Left hindlimb (tissue), 1 donor: ENCODE measurements at places on chromosomes 4 and X.

DNA sequence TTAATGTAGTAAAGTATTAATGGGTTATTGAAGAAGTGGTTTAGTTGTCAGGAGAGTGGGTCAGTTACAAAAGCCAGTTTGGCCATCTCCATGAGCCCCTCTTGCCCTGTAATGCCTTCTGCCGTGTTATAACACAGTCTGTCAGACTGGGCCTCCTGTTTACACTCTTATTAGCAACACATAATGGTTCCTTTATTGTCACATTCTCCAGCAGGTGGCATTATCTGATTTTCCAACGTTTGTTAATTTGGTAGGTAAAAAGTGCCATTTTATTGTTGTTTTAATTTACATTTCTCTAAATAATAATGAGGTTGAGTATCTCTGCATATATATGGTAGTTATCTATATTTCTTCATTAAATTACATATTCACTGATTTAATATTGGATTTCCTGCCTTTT is 560.8 kb downstream of the FGF13 start:
- DNase-seq: no peak

DNA sequence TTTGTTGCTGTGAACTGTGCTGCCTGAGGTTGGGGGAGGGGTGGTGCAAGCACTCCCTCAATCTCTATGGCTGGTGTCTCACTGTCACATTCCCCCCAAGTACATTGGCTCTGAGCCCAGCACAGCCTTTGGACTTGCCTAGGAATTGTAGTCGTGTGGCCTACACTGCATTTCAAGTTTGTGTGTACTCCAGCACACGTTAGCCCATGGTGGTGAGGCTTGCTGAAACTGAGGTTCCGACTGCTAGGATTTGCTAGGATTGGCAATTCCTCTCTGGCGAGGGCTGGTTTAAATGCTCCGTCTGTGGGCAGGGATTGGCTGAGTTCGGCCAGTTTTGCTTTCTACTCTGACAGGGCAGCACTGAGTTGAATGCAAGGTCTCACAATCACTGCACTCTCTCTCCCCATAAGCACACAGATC is 121.7 kb upstream of the CXXC4 start:
- DNase-seq: no peak

DNA sequence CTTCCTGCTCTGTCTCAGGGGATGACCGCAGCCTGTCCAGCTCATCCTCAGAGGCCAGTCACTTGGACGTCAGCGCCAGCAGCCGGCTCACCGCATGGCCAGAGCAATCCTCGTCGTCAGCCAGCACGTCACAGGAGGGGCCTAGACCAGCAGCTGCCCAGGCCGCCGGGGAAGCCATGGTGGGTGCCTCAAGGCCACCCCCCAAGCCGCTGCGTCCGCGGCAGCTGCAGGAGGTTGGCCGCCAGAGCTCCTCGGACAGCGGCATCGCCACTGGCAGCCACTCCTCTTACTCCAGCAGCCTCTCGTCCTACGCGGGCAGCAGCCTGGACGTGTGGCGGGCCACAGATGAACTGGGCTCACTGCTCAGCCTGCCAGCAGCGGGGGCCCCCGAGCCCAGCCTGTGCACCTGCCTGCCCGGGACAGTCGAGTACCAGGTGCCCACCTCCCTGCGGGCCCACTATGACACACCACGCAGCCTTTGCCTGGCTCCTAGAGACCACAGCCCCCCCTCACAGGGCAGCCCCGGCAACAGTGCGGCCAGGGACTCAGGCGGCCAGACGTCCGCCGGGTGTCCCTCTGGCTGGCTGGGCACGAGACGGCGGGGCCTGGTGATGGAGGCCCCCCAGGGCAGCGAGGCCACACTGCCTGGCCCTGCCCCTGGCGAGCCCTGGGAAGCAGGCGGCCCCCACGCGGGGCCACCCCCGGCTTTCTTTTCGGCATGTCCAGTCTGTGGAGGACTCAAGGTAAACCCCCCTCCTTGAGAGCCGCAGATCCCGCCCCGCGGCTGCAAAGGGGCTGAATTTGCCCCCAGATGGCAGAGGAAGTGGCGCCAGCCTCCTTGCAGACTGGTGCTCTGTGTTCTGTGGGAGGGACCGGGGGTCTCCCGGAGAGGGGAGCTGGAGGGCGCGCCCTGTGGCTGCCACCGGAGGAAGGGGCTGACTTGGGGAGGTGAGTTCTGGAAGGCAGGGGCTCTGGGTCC is 29.9 kb downstream of the DOK7 start:
- DNase-seq: no peak

GRCh38 chrX:108347800-108348199 is 90.4 kb downstream of the COL4A6 start:
- no peak for DNase-seq

- DNase-seq: peak; percentile 38
Observed at GRCh38 chrX:133983974-133984845, 1.2 kb downstream of the GPC3 start.

GRCh38 chrX:74923942-74924448 is 1.3 kb downstream of the NEXMIF start:
- peak; percentile 30 for DNase-seq

DNA sequence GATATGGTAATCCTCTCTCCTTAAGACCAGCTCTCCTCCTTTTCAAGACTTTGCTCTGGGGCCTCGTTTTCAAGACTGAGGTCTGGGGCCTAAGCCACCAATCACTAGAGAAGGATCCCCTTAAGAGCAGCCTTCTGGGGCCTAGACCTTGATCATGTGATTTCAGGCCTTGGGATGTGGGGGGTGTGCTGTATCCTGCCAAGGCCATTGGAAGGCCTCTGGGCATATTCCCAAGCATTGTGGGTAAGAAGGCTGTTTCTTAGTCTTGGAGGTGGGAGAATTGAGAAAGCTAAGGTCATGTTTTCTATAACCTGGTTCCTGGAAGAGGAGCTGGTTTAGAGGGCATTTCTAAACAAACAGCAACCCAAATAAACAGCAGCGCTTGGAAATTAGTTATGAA is 12.1 kb downstream of the TMEM164 start:
- DNase-seq: no peak

GRCh38 chrX:27241981-27242380 is 221.2 kb downstream of the PPP4R3C start:
- no peak for DNase-seq

DNA sequence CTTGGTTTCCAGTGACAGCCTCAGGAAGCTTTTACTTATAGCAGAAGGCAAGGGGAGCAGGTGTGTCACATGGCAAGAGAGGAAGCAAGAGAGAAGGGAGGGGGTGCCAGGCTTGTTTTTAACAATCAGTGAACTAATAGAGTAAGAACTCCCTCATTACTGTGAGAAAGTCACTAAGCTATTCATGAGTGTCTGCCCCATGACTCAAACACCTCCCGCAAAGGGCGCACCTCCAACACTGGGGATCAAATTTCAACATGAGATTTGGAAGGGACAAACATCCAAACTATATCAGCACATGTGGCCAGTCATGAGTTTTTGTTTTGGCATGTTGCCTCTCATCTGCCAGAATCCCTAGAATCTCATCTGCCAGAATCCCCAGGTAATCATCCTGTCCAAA is 183.5 kb upstream of the C1QTNF7 start:
- DNase-seq: no peak

- DNase-seq: no peak
Observed at GRCh38 chr4:3136454-3136853, 62.0 kb downstream of the HTT start.

DNA sequence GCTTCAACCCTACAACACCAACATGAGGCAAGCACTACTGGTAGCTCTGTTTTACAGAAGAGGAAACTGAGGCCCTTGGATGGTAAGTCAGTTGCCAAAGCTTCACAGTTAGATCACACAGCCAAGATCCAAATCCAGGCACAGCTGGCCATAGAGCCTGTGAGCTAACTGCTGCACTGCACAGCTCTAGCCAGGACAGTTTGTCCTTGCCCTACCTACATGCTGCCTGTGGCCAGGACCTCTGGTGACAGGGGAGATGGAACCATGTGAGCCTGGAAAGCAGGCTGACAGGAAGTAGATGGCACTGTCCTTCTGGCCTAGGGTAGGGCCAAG is 257.8 kb downstream of the FBXW7 start:
- no peak for DNase-seq

DNA sequence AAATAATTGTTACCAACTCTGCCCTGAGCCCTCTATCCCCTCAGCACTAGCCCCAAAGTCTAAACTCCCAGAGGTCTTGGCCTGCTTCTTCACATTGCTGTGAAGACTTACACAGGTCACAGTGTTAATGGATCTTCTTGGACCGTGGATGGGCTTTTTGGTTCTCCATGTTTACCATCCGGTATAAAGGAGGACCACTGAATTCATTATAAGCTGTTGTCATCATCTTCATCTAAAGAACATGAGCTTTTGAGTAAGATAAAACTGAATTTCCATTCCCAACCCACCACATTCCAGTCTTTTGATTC is 8.5 kb downstream of the NUDT11 start:
- DNase-seq: no peak

- no peak for DNase-seq
Observed at GRCh38 chr4:158811216-158811540, 42.4 kb downstream of the FNIP2 start.

GRCh38 chr4:10554121-10554520 is 96.9 kb upstream of the ZNF518B start:
- no peak for DNase-seq

- DNase-seq: no peak
Observed at GRCh38 chr4:32798471-32799159, 2078.4 kb downstream of the PCDH7 start.

GRCh38 chr4:78018271-78019049 is 38.7 kb upstream of the FRAS1 start:
- no peak for DNase-seq

DNA sequence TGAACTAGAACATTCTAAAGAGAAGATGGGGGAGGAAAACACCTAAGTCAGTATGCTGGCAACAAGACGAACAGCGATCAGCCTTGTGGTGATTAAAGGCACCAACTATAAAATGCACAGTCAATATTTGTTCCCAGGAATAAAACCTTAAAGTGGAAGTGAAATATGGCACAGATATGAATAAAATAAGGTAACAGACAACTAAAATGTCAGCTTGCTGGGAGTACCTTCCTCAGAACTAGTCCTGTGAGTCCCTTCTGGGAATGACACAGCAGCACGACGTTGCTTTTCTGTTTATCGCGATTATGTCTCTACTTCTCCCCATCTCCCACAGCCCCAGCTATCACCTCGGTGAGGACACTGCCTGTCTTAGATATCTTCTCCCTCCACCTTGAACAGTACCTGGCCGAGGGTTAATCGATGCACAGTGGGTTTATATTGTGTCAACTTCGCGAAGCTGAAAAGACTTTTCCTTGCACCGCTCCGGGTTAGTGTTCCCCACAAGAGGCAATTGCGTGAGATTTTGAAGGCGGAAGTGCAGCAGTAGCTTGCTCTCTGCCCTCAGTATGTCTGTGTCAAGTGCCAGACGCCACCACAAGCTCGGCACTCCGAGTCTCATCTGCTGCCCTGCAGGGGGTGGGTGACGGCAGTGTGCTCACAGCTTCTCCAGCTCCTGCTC is 17.4 kb downstream of the MTNR1A start:
- DNase-seq: no peak

DNA sequence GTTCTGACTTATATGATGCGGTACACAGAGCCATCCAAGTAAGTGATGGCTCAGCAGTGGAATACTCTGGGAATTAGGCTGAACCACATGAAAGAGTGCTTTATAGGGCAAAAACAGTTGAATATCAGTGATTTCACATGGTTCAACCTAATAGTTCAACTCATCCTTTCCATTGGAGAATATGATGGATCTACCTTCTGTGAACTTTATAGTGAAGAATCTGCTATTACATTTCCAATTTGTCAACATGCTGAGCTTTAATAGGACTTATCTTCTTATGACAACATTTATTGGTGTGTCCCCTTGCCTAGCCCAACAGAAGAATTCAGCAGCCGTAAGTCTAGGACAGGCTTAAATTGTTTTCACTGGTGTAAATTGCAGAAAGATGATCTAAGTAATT is 15.4 kb upstream of the AFP start:
- no peak for DNase-seq

GRCh38 chrX:133350751-133351150 is 64.5 kb downstream of the GPC4 start:
- no peak for DNase-seq

DNA sequence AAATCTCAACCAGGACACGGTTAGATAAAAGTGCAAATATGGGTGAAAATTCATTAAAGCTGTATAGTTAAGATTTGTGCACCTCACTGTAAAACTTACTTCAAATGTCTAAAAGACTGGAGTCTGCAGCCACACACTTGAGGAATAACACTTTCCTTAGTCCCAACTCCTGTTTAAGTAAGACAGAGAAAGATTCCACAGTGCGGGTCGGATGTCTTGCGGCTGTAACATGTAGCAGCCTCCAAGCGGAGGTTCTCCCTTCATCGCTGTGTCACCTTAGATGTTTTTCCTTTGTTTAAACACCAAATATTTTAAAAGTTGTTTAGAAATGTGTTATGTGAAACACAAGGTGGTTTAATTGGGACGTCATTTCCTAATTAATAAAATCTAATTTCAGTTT is 905 bp upstream of the MAEA start:
- no peak for DNase-seq

GRCh38 chr4:159655547-159655946 is 552.7 kb downstream of the RAPGEF2 start:
- no peak for DNase-seq

- no peak for DNase-seq
Observed at GRCh38 chr4:123339507-123340380, 56.9 kb upstream of the SPRY1 start.

DNA sequence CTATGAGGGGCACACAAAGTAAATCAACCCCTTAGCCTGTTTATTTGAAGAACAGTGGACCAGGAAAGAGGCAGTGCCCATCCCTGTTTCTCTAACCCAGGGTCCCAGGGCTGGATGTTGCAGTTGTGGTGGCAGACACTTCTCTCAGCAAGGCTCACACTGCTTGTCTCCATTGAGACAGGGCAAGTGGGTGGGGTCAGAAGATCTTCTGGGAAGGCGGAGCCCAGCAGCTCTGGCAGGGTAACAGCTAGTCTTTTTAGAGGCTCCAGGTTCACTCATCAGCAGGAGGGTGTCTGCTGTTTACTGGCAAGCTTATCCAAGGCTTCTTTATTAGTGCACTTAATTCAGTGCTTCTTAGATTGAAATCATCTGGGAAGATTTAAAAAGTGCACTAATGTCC is 659.8 kb upstream of the DIPK2B start:
- no peak for DNase-seq

- DNase-seq: no peak
Observed at GRCh38 chrX:39721566-39722279, 376.0 kb downstream of the BCOR start.

GRCh38 chr4:106993827-106994226 is 42.3 kb downstream of the DKK2 start:
- no peak for DNase-seq

GRCh38 chrX:39827951-39828350 is 269.8 kb downstream of the BCOR start:
- DNase-seq: no peak

DNA sequence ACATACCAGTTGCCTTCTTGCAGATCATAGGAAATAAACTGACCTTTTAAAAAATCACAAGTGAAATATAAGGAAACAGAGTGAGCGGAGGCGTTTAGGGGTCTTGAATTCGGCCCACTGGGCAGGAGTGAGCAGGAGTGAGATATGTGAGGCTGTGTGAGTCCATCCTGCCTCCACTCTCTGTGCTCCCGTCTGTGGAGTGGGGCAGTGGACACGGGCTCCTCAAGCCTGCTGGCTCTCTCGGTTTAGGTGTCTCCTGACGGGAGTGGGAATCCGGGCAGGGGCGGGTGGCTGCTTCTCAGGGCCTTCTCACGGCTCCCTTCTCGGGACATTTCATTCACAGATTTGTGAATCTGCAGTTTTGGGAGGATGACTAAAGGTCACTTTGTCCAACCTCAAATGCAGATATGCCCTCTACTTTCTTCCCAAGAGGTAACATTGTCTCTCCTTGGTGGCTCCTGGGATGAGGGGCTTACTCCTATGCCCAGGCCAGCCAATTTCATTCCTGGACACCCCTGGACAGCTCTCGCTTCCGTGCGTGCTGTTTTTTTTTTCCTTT is 27.6 kb downstream of the CYTL1 start:
- no peak for DNase-seq
